Fibroblast of the aortic adventitia (primary cell): ENCODE measurements at places on chromosomes 1 and 21. TPM values are rescaled to one million over a fixed set of nuclear protein-coding genes. Genes with fewer than 3 reads are reported as not detected.
A peak's percentile ranks its signal among the peaks of the same experiment; 100 is the strongest.

- no peak for DNase-seq
Observed at GRCh38 chr1:150083907-150084306, 16.3 kb downstream of the VPS45 start.

DNA sequence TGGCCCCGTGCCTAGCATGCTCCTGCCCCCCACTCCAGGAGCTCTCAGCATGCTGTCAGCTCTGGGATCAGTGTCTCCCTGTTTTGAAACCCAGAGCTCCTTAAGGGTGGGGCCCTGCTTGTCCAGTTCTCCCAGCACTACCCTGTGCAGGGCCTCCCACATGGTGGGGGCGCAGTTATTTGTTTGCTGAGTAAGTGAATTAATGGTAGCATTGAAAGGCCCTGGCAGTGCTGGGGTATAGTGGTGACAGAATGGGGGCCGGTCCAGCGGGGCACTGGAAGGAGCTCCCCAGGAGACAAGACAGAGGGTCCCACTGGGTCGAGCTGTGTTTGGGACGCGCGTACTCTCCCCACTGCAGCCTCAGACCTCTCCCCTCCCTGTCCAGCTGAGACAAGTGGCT lies 99.9 kb downstream of the NPHP4 start:
- no peak for DNase-seq

DNA sequence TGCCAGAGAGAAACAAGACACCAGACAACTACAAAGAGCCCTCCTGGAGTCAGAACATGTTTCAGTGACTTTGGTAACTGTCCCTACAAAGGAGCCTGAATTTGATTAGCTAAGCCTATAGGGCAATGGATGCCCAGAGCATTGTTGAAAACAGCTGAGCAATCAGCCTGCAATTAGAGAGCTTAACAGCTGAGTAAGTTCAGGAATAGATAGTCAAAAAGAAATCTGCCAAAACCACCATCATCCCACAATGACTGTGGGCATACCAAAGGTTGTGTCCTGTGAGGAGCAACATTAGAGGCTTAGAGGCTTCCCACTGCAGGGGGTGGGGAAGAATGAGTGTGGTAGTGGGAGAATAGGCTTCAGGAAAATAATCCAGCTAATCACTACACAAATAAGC lies 32.1 kb downstream of the SH3BP5L start:
- DNase-seq, result no peak

- DNase-seq, result no peak
Observed at GRCh38 chr1:178243119-178243518, 149.2 kb downstream of the RASAL2 start.

DNA sequence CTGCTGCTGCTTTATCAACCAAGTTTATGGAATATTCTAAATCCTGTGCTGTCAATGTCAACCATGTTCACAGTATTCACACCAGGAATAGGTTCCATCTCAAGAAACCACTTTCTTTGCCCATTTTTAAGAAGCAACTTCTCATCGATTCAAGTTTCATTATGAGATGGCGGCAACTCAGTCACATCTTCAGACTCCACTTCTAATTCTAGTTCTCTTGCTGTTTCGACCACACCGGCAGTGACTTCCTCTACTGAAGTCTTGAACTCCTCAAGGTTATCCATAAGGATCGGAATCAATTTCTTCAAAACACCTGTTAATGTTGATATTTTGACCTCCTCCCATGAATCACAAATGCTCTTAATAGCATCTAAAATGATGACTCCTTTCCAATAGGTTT lies 39.7 kb upstream of the IFNLR1 start:
- no peak for DNase-seq

GRCh38 chr1:45383191-45383590 lies 43.0 kb upstream of the MUTYH start:
- DNase-seq, result no peak

DNA sequence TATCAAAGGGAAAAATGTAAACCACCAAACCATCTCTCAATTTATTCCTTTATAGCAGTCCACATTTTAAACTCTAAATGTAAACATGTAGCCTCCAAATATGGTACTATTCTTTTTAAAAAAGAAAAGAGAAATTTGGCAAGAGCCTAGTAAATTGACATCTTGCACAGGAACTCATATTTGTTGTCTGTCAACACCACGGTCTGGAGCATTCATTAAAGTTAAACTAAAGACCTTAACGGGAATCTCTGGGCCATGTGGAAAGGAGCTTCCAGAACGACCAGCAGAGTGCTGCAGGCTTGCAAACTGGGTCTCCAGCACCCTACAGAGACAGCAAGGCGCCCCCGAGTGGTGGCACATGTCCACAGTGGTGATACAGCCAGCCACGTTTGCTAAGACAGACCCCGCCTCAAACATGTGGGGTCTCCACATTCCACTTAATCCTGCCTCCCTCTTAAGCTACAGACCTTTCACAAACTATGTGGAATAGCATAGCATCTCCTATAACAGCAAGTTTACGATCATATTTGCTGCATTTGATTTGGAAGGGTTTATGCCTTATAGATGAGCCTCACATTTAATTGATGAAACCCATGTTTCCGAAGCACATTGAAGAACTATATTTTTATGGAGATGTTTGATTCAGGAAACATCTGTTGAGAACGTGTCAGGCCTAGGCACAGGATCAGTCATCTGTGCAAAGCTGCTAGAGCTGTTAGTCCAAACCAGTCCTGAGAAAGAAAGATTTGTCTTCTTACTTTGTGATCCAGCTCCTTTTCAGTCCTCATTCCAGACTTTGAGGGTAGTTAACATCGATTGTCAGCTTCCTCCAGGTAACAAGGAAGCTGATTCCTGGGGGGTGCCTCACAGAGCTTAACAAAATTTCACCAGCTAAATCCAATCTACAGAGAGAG lies 96.4 kb upstream of the BACE2 start:
- DNase-seq, result no peak

- no peak for DNase-seq
Observed at GRCh38 chr1:206142011-206142410, 24.8 kb upstream of the AVPR1B start.

DMRTA2 gene
- total RNA-seq, result 0.18 TPM in 1 of 2 replicates, not detected in the other

CD1B gene
- total RNA-seq, result not detected in 2 replicates

CHRM3 gene
- total RNA-seq, result 0.09 TPM in 1 of 2 replicates, not detected in the other

- DNase-seq, result peak; percentile 77
Observed at GRCh38 chr1:8540261-8540941, 222.5 kb downstream of the SLC45A1 start.

SPRR2B gene
- total RNA-seq, result not detected in 2 replicates

GRCh38 chr1:177116941-177117340 lies 47.6 kb downstream of the ASTN1 start:
- no peak for DNase-seq
